CD8-positive, alpha-beta T cell (primary cell): ENCODE measurements at places on chromosomes 2 and 18.

DNA sequence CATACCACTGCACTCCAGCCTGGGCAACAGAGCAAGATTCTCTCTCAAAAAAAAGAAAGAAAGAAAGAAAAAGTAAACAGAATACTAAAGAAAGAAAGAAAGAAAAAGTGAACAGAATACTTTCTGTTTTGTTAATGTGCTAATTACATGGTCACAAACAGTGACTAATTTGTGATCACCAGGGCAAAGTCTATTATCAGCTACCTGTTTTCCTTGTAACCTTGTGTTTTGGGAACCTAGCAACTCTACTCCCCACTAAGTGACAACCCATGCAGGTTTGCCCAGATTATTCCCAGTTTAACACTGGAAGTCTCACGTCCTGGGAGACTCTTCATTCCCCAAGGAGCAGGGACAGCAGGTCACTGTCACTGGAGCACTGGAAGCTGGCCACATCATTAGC is 16.7 kb upstream of the UGT1A9 start:
- DNase-seq: no peak

DNA sequence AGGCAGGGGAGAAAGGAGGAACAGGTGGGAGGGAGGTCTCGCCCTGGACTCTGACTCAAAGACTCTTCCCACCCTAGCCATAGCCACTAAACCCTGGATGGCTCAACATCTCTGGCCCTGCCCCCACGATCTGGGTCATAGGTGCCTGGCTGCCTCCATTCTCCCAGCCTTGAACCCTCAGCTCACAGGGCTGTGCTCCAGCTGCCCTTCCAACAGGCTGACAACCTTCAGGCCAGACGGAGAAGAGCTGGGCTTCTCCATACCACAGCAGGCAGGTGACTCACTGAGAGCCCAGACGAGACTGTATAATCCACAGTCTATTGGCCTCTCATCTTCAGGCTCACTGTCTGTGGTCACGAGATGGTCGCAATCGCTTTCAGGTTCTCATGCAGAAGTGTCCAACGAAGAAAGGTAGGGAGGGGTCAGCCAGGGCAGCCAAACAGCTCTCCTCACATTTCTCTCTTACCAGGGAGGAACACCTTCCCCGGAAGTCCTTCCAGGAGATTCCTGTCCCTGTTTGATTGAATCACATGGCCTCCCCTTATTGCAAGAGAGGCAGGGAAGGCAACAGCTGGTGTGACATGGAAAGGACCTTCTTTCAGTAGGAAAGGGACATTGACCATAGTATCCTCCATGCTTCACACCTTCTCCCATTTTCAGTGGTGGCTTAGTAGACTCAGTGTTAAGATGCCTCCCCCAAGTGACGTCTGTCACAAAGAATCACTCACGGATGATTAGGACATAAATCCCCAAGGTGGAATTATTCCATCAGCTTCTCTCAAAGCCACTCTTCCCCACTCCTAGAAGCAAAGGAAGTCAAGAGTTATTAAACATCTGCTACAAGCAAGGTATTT is 100.1 kb downstream of the MRO start:
- DNase-seq: no peak

- no peak for DNase-seq
Measured at GRCh38 chr2:2571301-2572150, 240.5 kb upstream of the MYT1L start.

DNA sequence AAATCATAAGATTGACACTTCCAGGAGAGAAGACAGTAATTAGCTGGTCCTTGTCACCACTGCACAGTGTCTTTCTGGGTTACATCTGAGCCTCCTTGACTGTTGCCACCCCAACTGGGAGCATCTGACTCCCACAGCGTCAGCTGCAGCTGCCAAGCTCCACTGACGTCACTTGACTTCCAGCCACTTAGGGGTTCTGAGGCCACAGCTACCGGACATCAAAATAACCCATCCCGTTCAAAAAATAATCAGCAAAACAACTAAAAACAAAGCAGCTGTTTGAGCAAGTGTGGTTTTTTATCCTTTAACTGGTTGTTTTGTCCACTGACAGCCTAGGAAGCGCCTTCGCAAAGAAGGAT is 206.5 kb upstream of the AGAP1 start:
- DNase-seq: no peak

- DNase-seq: no peak
Measured at GRCh38 chr2:189115126-189115525, 64.4 kb downstream of the COL5A2 start.

GRCh38 chr2:22340716-22341115 is 1044.3 kb upstream of the KLHL29 start:
- no peak for DNase-seq

- no peak for DNase-seq
Measured at GRCh38 chr2:54957321-54957999, 92.8 kb downstream of the RTN4 start.

- DNase-seq: no peak
Measured at GRCh38 chr18:43627848-43628530, 350.7 kb upstream of the SYT4 start.

DNA sequence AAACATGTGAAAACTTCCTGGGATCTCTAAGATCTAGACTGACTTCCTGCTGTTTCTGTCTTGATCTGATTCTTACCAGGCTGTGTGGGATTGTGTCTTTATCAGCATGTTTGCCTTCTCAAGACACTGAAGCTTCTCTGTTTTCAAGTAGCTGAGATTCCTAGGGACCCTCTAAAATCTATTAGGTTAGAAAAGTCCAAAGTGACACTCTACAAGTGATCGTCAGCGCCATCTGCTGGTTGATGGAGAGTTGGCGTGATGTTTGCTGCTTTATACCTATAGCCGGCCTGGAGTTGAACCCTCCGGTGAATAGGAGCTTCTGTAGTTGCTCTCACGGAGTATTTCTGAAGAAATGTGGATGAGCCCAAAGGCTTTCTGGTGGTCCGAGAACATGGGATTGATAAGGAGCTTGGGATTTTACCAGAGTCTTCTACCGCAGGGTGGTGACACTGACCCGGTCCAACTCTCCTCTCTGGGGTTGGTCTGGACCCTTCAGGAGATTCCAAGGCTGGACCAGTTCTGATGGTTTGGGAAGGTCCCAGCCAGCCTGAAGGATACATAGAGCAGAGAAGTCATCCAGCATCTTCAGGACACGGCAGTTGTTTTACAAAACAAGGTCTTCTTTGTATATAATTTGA is 96.0 kb upstream of the TTC39C start:
- peak; percentile 79 for DNase-seq

GRCh38 chr2:213119061-213119809 is 32.2 kb downstream of the IKZF2 start:
- no peak for DNase-seq

GRCh38 chr2:126614524-126615227 is 41.3 kb upstream of the GYPC start:
- DNase-seq: no peak

DNA sequence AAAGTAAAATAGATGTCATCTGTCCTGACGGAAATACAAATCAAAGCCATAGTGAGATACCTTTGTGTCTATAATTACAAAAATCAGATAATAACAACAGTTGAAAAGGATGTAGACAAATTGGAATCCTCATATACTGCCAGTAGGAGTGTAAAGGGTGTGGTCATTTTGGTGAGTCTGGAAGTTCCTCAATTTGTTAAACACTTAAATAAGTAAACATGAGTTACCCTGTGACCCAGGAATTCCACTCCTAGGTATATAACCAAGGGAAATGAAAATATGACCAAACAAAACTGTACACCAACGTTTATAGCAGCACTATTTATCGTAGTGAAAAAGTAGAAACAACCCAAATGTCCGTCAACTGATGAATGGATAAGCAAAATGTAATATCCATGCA is 24.0 kb downstream of the R3HDM1 start:
- DNase-seq: no peak

- no peak for DNase-seq
Measured at GRCh38 chr2:189159273-189159672, 20.3 kb downstream of the COL5A2 start.

DNA sequence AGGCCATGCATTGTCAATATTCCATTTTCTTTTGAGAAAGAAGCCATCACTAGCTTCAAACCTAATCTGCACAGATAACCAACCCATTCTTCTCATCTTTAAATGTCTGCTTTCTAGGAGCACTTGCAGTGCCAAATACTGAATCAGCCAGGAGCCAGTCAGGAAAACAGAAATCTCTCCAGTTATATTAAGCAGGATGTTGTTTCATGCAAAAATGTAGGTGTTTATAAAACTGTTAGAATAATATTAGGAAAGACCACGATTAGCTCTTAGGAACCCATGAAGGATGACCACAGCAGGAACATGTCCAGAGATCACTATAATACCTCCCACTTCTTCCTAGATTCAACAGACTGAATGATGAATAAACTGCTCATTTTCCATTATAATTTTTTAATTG is 86.0 kb downstream of the TTC32 start:
- DNase-seq: no peak

DNA sequence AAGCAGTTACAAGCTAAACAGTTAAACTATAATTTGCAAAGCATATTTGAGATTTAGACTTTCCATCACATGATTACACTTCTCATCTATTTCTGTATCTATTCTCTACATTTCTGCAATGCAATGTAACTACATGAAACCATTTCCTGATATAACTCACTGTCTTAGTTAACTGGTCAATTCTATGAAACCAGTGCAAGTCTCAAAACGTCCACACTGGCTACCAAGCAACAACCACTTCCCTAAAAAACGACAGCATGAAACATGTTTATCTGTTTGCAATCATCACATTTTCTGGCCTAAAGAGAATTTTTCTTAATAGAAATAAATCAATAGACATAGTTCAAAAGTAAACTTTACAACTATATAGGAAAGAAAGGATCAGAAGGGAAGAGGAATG is 17.4 kb downstream of the FECH start:
- DNase-seq: no peak

DNA sequence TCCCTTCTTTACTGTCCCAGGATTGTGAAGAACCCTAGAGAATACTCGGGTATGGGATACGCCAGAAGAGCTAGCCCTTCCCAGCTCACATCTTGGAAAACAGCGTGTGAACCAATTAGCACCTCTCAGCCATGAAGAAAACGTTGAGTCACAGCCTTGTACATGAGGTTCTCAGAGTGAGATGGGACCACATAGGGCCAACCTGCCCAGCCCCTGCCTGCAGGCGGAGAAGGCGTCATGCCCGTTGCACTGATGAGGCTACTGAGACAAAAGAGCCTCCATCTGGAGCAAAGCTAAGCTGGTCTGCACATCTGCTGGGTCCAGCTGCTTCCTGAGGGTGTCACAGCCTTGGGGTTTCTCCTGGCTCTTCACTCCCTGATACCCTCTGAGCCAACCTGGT is 92.2 kb downstream of the LBH start:
- DNase-seq: no peak

DNA sequence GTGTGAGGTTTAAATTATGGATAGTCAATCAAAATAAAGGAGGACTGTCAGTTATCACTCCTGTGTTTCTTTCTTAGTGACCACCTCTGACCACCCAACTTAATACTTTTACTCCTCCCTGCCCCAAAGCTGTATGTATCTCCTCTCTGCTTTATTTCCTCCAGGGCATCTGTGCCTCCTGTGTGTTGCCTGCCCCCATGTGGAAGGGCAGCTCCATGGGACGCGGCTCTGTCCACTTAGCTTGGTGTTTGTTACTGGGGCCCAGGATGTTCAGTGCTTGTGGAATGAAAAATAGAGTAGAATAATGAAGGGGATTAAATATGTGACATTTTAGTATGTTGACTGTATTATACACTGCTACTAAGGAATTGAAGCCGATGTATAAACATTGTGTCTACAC is 9.8 kb downstream of the ACP1 start:
- DNase-seq: no peak

DNA sequence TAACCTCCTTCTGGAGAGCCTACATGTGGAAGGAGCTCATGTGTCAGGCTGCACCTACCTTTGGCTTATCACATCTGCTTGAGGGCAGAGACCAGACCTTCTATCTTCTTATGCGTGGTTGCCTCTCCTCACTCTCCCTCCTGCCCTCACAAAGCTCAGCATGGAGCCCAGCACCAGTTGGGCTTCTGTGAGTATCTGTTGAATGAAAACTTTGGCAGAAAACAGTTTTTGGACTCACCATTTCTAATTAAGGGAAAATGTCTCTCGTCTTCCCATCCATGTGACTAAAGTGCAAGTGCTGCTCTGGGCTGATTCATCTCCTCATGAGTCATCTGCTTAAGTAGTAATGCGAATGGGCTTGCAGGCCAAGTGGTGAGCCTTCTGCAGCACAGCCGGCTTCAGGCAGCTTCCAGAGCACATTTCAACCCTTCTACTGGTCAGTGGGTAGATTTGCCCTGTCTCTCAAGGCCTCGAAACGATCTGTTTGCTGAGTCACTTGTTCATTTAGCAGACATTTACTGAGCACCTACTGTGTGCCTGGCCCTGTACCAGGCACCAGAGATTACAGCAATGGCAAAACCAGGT is 102.6 kb downstream of the VSNL1 start:
- DNase-seq: peak; percentile 14

DNA sequence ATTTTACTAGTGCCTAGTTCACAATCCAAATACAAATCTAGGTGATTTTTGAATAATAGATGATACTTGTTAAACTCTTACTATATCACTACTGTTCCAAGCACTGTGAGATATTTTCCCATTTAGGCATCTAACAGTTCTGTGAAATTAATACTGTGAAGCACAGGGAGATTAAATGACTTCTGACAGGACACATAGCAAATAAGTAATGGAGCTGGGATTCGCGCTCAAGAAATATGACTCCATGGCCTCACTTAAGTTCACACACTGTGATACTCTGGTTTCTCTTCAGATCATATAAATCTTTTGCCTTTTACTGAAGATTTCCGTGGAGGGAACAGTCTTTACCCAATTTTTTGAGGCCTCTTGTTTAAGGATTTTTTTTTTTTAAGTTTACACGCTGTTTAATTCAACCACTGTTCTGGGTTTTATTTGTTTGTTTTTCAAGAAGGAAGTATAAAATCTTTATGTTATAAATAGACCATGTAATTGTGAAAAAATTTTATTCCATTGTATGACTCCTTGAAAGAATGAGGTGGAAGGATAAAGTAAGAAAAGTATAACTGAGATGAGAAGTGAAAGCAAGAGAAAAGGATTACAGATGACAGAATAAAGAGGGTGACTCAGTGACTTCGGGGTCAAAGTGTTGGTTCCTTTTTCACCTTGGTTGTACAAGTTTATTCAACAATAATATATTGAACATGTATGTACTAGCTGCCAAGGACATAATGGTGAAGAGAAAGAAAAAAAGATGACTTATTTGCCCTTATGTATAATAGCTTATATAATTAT is 30.2 kb downstream of the RBM45 start:
- no peak for DNase-seq

- DNase-seq: no peak
Measured at GRCh38 chr2:150465703-150466569, 21.5 kb downstream of the RND3 start.

- no peak for DNase-seq
Measured at GRCh38 chr2:41736105-41736567, 311.7 kb upstream of the PKDCC start.

GRCh38 chr2:237137626-237138323 is 52.1 kb downstream of the COPS8 start:
- DNase-seq: no peak

- DNase-seq: no peak
Measured at GRCh38 chr2:220948579-220948978, 623.5 kb downstream of the EPHA4 start.

GRCh38 chr2:208713066-208713745 is 306.6 kb downstream of the PTH2R start:
- DNase-seq: no peak

GRCh38 chr2:15754703-15755099 is 163.0 kb downstream of the DDX1 start:
- no peak for DNase-seq

- no peak for DNase-seq
Measured at GRCh38 chr18:69215161-69215560, 185.5 kb upstream of the DOK6 start.
